ENCODE measurements at places on chromosomes 16 and 17. TPM values are rescaled to one million over a fixed set of nuclear protein-coding genes. Genes with fewer than 3 reads are reported as not detected.

DNA sequence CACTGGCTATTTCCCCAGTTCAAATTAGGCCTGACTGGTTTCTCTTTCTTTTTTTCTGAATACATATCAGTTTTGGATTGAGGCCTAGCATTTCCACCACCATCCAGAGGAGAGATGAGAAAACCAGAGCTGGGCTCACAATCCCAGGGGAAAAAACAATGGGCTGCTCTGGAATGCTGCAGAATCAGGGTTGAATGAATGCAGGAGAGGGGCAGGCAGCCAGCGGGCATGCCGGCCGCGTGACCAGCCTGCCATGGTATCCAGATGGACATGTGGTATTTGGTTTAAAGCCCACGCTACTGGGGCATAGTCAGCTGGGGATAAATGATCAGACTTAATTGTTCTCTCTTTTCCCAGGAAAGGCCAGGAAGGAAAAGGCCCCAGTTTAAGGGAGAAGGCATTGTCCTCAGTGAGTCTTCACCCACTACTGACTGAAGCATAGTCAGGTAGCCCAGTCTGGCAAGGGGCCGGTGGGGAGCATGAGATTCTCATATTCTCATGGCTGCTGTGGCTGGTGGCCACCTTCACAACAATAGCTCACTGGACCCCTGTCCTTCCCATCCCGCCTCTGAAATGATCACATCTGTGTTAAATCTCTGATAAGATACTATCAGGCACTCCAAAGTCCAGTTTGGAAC lies 38.7 kb upstream of the RHOT1 start:
- no peak for DNase-seq

GRCh38 chr17:67696347-67696746 lies 21.4 kb upstream of the NOL11 start:
- DNase-seq, result no peak

DNA sequence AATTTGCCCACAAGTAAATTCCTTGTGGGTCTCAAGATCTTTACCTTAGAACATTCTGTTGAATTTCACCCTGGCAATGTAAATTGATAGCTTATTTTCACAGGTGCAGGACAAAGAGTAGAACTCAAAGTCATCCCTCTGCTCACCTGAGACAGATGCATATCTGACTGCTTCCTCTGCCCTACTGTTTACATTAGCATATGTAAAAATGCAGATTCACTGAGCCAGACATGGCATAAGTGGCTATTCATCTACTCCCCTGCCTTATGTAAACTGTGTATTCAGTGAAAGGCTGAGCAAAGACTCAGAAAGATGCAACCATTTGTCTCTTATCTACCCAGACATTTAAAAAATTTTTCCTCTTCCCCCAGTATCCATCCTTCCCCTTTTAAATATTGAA lies 22.3 kb upstream of the MILR1 start:
- DNase-seq, result no peak

Gene DNASE1L2
- total RNA-seq, result 1.5 TPM

- DNase-seq, result no peak
Observed at GRCh38 chr17:65064452-65065019, 8.0 kb upstream of the GNA13 start.
